ENCODE measurements at places on chromosomes 3 and 15.

DNA sequence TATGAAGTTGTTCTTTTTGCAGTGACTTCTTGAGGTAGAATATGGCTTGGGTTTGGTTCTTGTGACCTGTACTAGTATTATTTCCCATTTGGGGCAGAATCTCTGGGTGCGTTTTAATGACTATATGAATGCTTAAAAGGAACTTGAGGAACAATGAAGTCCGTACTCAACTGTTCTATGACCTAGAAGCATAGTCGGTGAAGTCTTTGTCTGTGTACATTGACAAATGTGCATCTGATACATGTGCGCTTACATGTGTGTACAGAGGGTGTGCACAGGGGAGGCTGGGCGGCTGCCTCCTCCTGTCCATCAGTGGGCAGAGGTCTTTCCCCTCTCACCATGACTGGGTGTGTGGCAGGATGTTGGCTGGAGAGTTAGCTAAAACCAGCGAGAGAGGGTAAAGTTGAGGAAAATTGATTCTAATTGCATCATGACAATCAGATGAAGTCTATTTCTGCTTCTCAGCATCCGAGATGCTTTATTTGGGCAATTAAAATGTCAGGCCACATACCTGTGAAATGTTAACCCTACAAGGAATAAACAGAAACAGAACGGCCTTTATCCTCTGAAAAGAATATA lies 1.0 kb upstream of the NR2F2 start:
- DNase-seq, result no peak

DNA sequence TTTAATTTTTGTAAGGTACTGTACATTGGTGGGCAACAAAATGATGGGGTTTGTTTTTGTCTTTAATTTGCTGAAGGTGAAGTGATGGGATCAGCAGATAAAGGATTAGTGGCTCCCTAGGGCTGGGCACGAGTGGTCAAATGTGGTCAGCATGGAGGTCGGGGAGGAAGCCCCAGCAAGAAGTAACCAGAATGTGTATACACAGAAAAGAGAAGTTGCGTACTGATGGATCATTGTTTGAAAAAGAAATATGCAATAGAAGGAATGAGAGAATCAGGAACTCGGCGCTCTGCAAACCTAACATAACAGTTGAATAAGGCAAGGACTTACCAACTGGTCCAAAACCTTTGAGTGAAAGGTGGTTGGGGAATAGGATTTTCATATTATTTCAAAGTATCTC lies 1.5 kb downstream of the TMOD2 start:
- no peak for DNase-seq

DNA sequence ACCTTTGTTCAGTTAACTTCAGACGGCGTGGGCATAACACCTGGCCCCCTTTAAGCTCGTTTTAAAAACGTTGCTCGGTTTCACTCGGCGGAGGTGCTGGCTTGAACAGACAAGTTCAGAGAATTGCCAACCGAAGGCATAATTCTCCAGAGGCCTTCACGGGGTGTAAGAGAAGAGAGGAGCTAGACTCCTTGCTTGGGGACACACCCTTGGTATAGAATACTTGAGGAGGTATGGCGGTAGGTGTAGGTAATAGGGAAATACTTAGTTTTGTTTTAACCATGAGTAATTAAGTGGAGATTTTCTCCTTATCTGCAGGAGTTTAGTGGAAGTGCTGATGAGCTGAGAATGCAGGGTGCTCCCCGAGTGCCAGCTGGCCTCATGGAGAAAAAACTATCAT lies 921 bp downstream of the FBXL2 start:
- DNase-seq, result no peak

DNA sequence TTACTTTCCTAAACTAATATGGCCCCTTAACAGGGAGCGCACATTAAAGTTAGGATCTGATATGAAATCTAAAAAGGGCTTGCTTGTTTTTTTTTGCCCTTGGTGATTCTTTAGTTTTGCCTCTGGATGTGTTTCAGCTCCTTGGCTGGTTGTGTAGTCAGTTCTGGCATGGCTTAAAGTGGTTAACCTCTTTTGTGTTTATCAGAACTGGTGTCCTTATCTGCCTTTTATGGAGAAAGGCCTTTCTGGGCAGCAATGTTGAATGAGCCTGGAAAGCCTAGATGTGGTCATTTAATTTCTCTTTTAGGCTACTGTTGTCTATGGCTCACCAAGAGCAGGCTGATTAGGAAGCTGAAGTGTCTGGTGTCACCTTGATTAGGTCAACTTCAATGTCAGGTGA lies 254.5 kb upstream of the ROPN1 start:
- DNase-seq, result no peak

All from stimulated activated CD4-positive, alpha-beta T cell treated with anti-CD3 and anti-CD28 coated beads, Interleukin-1b, Interleukin-23, amount 100 ng/mL, for 1 hour (primary cell).